Sigmoid colon (tissue), 7 donors: ENCODE measurements at places on chromosomes 5 and 9. TPM values are rescaled to one million over a fixed set of nuclear protein-coding genes. Genes with fewer than 3 reads are reported as not detected.

DNA sequence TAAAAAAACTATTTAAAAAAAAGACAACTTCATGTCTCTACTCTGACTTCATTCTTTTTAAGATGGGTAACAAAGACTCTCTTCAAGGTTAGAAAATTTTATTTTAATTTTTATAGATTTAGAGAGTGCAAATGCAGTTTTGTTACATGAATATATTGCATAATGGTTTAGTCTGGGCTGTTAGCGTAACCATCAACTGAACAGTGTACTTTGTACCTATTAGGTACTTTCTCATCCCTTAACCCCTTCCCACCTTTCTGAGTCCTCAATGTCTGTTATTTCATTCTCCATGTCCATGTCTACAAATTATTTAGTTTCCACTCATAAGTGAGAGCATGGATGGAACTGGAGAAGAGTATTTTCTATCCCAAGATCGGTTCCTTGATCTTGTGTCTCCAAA lies 16.8 kb downstream of the TLR4 start:
- DNase-seq: no peak

- DNase-seq: no peak
Observed at GRCh38 chr5:151288180-151288579, 15.4 kb downstream of the SLC36A3 start.

- DNase-seq: no peak
Observed at GRCh38 chr5:168947212-168947868, 353.6 kb downstream of the SLIT3 start.

The AHRR gene
- 1.4 TPM for total RNA-seq
